ENCODE measurements at places on chromosomes 16 and 17.
A peak's percentile ranks its signal among the peaks of the same experiment; 100 is the strongest.

GRCh38 chr17:57471868-57472368 is 215.6 kb downstream of the MSI2 start:
- no peak for DNase-seq

DNA sequence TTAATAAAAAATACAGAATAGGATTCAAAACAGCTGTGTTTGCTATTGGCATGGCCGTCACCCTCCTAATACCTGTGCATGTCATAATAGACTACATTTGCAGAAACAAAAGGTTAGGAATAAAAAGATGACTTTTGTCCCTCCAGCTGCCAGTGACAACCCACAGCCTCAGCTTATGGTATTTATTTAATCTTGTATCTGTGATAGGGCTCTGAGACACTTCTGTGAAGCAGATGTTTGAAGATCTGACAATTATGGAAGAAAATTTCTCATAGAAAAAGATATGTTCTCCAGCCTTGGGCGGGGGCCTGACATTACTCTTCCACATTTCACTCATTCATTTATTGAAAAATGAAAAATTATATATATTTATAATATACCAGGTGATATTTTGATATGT is 62.2 kb downstream of the PITPNC1 start:
- DNase-seq, result no peak

DNA sequence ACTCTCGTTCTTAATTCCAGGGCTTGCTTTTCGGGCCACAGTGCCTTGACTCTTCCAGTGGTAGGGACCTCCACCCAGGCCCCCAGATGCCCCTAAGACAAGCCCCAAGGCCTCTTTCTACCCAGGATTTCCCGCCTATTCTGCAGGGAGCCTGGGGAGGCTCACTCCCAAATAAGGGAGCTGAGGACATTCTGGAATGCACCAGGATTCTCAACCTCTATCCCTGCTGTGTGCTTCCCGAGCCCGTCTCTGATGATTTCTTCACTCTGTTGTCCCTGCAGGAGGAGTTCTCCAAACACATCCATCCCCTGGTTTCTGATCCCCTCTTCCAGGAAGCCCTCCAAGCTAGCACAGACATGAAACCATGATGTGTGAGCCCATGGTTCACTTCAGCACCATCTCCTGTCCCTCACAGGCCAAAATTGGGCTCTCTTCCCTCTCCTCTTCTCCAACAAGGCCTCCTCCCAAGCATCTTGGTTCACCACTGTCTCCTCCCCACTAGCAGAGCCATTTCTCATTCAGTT is 255.9 kb downstream of the KATNIP start:
- no peak for DNase-seq

DNA sequence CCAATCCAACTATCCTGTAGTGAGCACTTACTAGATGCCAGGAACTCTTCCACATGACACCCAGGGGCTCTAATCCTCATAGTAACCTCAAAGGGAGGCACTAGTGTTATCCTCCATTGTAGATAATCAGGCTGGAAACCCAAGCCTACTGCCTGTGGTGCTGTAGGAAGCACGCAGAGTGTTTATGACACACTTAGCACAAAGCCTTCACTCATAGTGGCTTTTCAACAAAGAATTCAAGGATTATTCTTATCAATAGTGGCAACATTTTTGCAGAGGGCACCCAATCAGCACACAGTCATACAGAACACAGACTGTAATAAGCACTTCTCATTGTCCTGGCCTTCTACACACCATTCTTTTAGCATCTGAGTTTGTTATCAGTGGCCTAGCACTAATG is 18.5 kb upstream of the SOX9 start:
- DNase-seq, result no peak

DNA sequence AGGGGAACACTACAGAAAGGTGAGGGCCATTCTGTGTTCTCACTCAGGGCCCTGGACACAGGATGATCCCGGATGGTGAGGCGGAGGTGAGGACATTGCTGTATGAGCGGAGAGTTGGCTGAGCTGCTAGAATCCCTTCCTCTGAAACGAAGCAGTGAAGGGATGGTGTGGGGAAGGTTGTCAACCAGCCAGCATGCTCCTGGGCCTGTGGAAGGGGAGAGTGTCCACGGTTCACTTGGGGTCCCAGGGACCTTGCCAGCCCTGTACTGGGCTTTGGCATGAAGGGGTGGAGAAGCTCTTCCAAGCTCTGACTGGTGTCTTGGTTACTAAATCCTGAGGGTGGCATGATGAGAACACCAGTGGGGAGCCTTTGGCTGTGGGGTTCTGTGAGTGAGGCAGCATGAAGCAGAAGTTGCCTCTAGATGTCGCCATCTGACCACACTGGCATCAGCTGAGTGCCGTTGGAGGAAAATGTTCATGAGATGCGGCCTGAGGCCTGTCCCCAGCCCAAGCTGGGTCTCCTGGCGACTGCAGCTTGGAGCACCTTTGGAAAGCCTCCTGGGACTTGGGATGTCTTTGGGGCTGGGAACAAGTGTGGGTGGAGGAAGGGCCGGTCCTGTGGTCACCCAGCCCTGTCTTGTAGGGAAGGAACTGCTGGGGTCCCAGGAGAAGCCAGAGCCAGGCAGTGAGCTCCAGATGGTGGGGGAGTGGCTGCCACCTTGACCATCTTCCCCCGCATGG is 14.8 kb downstream of the PDP2 start:
- peak; percentile 54 for DNase-seq

DNA sequence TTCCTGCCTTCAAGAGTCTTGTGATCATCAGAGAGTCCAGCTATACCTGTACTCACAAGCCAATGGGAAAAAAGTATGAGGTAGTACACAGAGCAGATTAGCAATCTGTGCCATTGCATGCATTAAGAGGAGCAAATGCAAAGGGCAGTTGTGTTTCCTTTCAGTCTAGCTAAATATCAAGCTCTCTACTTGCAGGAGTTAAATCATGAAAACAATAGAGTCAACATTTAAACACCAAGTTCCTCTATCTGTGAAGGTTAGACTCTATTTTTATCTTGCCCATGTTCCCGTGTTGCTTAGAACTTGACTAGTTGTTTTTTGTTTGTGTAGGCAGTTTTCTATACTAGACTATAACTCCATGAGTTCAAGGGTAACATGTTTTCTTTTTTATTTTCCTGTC is 4.7 kb upstream of the FAM20A start:
- DNase-seq, result no peak

DNA sequence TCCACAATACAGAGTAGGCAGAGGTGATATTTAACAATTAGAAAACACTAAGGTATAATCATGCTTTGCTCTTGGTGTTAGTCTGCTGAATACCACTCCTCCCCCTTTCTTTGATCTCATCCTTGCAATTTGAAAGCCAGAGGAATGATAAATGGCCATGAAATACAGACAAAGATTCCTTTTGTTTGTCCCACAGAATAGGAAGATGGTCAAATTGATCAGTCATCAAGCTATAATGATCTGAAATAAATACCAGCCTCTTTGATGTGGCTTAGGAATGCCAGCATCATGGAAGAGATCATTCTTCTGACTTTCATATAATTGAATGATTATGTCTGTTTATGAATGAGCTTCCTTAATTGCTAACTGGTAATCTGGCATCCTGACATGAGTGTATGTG is 1541.7 kb upstream of the CDH8 start:
- no peak for DNase-seq

GRCh38 chr16:15425861-15426260 is 8.5 kb upstream of the BMERB1 start:
- no peak for DNase-seq

DNA sequence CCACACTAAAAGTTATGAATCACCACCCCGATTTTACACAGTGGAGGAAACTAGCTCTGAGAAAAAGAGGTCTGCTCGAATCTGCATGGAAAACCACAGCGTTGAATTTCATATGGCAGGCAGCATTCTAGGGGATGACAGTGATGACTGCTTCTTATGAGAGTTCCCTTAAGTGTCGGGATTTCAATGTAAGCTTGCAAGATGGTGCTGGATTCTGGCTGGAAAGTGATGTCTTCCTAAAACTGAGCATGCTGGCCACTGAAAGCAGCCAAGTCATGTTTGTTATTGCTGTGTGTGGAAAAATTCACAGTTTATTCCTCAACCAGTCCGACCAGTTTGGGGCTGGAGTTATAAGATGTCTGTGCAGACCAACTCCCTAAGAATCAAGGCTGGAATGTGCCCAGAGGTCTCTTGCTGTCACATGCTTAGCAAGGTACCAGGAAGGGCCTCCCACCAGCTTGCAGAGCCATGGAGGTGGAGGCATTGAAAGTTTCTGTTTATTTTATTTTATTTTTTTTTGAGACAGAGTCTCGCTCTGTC is 37.2 kb upstream of the GAN start:
- DNase-seq, result no peak

GRCh38 chr17:21291862-21292261 is 7.4 kb downstream of the MAP2K3 start:
- DNase-seq, result no peak

- DNase-seq, result no peak
Measured at GRCh38 chr16:35575432-35575821, 2116.0 kb downstream of the TP53TG3F start.

DNA sequence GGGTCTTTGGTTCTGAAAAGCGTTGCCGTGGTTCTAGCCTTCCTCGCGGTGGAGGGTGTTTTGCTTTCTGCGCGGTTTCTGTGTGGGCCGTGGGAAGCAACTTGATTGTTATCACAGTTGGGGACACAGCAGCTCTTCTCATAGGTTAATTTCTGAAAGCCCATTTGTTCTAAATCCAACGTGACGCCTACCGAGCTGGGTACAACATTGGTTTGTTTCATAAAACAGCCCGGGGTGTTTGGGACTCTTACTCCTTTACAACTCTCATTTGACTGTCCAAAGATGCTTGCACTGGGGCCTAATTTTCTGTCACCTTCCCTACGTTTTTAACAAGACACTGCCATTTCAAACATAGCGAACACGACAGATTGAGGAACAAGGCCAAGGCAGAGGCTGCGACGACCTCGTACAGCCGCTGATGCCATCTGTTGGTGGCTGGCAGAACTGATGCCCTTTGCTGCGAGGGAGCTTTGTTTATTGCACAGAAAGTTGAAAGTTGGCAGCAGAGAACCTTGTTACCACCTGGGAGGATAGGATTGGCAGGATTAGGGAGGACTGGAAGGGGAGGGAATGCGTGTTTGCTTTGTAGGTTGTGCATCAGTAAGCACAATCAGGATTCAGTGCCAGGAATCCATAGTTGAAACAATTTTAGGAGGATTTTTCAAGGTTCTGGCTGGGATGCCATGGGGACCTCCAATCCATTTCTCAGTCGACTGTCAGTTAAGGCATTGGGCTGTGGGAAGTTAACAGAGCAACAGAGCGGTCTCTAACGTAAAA is 98.3 kb downstream of the PITPNC1 start:
- peak; percentile 60 for DNase-seq

DNA sequence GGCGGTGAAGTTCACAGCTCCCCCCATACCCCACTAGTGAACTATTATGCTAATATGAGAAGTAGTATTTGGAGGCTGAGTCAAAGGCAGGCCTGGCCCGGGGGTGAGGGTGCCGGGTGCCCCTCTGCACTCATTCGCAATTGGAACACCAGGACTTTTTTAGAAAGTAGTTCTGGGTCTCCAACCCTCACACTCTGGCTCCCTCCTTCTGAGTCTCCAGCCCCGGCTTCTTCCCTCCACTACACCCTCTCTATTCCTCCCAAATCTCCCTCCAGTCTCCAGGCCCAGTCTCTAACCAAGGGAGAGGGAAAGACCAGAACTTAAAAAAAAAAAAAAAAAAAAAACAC is 11.3 kb upstream of the HOXB2 start:
- no peak for DNase-seq

GRCh38 chr17:64331366-64331765 is 59.3 kb downstream of the PECAM1 start:
- DNase-seq, result no peak
